ENCODE measurements at places on chromosomes 16 and 17.
A peak's percentile ranks its signal among the peaks of the same experiment; 100 is the strongest.

DNA sequence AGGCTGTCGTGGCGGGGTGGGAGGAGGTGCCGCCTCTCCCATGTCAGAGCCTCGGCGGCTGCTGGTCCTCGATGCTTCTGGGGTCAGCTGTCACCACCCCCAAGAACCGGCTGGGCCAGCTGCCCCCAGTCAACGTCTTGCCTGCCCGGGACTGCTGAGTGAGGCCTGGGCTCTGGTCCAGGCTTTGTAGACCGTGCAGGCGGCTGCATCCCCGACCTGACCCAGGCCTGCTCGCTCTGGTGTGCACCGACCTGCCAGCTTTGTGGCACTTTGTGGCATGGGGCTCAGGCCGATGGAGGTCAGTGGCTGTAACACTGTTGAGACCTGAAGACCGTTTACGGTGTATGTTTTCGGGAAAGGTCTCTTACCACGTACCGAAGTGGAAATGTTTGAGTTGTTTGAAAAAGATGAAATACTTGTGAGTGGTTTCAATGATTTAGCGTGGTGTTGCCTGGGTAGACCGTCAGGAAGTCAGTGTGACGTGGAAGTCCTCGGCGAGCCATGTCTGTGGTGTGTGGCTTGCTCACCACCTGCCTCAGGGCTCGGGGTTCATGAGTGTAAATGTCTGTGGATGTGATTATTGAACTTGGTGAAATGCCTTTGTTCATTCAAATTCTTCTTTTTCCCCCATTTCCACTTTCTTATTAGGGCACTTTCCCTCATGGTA, 53.2 kb upstream of the ZNF750 start:
- DNase-seq = peak; percentile 71

GRCh38 chr16:25051406-25052150, 36.4 kb upstream of the ARHGAP17 start:
- DNase-seq = peak; percentile 46

DNA sequence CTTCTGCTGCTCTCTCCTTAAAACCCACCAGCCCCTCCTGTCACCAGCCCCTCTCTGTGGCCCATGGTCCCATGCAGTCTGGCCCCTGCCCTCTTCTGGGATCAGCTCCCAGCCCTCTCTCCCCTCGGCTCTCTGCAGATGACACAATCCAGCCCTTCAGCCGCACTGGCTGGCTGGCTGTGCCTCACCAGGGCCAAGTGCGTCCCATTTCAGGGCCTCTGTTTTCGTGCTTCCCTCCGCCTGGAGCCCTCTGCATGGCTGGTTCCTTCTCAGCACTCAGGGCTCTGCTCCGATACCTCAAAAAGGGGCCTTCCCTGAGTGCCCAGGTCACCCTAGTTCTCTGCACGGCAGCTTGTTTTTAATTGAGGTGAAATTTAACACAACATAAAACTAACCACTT, 124.3 kb downstream of the SOCS1 start:
- no peak for DNase-seq

- no peak for DNase-seq
These were observed 361.6 kb downstream of the GRIN2A start for GRCh38 chr16:9820476-9821246.

DNA sequence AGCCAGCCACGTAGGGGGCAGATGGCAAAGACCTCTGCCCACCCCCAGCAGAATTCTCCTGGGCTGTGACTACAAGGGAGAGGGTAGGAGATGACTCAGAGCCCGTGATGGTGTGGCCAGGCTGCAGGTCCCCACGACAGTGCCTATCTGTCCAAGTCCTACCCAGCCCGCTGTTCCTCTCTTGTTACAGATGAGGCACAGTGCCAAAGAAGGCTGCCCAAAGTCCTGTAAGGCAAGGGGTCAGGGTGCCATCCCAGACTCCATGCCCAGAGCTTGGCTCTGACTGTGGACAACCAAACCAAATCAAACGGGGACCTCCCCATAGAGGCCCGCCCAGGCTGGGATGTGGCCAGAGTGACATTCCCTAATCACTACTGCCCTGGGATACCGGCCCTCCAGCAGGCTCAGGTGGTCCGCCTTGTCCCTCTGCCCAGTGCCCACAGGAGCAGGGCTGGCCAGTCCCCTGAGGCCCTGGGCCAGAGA, 12.6 kb upstream of the BCAR1 start:
- DNase-seq = no peak

DNA sequence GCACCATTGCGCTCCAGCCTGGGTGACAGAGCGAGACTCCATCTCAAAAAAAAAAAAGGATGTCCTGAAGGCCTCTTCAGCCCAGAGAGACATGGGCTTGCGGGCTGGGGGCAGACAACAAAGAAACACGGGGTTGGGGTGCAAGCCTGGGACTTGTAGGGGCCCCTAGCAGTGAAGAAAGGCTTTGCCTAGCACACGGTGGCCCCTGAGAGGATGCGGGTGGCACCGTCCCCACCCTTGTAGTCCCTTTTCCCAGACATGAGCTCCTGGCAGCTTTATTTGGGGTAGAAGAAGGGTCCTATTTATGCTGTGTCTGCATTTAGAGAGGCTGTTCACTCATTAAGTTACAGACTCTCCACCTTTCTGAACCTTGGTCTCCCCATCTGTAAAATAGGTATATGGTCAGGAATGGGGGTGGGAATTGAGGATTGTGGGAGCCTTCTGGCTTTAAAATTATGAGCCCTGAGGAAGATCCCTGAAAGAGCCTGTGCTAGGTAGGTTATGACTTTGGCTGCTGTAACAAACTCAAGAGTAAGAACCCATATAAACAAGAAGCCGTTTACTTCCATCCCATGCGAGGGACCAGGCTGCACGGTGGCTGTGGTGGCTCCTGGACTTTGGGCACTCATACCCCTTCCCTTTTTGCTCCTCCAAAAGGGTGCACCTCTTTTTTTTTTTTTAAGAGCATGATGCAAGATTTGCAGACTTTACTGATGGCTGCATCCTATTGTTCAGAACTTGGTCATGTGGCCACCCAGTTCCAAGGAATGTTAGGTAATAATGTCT, 20.6 kb upstream of the ADGRG1 start:
- peak; percentile 4 for DNase-seq

DNA sequence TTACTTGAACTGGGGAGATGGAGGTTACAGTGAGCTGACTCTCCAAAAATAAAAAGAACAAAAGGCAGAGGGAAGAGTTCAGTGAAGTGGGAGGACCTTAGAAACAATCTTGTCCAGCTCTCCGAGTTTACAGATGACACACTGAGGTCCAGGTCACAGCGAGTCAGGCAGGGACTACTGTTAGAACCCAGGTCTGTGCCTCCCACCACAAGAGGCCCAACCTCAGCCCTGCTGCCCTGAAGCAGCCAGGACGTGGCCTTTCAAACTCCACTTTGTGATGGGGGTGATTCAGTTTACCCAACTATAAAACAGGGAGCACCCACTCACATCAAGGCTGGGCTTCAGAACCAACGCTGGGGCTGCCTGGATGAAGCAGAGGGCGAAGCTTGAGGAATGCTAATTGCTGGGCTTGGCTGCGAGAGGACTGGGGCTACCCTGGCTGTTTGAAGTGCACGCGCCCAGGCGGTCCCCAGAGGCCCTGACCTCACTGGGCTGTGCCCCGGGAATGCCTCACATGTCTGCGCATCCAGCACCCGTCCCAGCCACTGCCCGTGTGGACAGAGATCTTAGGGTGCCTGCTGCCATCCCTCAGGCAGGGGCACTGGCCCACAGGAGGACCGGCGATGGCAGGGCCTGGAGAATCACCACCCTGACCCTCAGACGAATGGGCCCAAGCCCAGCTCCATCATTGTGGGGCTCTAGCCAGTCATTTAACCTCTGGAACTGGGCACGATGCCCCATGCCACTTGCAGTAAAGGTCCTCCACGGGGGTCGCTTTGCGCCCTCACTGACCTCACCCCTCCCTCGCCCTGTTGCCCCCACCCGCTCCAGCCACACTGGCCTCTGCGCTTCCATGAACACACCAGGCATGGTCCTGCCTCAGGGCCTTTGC, 11.4 kb downstream of the SLC5A10 start:
- peak; percentile 22 for DNase-seq

DNA sequence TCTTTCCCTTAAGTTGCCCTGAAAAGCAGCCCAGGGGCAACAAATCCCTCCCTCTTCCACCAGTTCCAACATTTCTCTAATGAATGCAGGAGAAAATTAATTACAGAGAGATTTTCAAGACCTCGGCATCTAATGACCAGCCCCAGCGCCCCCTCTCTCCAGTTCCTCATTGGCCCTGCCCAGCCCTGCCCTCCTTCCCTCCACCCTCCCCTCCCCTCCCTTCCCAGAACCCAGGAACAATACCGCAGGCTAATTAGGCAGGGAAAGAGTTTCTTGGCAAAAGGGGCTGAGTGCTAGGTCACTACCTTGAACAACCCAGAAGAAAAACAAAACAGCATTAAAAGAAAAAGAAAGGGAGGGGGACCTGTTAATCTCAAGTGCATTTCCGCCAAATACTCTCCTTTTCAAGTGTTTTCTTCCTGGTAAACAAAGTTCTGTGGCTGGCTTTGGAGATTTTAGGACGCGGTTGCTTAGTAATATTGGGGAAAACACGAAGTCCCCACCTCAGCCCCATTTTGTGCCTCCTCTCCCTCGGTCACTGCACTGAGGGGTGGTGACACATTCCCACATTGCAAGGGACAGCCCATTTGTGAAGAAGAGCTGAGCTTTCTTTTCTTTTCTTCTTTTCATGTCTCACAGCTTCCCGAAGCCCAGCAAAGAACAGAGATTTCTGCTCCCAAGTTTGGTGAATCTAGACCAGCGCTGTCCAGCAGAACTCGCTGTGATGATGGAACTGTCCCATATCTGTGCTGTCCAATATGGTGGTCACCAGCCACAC, 215.4 kb downstream of the SOX9 start:
- no peak for DNase-seq

- no peak for DNase-seq
These were observed 21.8 kb upstream of the NAGLU start for GRCh38 chr17:42514279-42514678.

DNA sequence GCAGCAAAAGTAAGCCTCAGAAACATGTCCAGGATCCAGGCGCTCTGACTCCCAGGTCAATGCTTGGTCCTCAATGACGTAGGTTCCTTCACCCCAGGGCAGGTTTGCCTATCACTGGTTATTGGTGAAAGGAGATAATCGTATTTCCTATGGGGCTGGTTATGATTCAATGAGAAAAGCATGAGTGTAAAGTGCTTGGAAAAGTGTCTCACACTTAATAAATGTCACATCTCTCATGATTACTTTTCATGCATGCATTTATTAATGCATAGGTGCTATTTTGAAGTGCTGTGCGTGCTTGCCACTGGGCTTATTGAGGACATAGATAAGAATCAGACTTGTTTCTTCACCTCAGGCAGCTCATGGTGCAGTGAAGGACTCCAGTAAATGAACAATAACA, 10.4 kb upstream of the CDH13 start:
- no peak for DNase-seq

DNA sequence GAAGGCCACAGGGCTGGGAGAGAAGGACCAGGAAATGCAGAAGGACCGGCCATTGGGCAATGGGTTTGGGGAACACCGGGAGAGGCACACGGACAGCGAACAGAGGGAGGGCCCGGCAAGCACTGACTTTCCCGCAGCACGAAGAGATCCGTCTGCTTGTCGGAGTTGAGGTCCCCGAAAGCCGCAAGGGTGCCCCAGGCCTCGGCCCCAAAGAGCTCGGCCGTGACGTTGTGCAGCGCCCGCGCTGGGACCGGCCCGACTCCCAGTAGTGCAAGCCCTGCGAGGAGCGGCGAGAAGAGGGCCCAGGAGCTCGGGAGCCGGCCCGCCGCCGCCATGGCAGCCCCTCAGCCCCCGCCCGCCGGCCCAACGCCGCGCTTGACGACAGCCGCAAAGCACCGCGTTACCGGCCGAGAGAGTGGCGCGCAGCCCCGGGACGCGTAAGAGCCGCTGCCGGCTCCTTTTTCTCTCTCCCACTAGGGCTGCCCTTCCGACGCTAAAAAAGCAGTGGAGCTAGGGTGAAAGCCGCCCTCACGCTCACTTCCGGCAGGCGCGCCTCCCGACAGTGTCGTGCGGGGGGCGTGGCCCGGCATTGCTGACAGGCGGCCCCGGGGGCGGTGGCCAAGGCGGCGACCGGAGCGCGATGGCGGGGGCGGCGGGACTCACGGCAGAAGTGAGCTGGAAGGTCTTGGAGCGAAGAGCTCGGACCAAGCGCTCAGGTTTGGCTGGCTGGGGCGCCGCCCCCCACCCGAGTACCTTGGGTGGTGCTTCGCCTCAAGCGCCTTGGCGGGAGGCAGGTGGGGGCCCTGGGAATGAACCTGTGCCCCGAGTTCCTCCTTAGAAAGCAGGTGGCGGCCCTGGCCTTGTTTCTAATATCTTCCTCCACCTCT, at the start of the genes ITFG1 and PHKB:
ITFG1 (minus strand) TSS at position 353 of the 887 bp plus-strand sequence; CDS start at position 335, 18 bp downstream.
PHKB (plus strand) TSS at position 621 of the 887 bp plus-strand sequence; CDS start at position 641, 20 bp downstream.
- DNase-seq = peak; percentile 97

GRCh38 chr16:11256661-11257130, 692 bp upstream of the SOCS1 start:
- peak; percentile 65 for DNase-seq

DNA sequence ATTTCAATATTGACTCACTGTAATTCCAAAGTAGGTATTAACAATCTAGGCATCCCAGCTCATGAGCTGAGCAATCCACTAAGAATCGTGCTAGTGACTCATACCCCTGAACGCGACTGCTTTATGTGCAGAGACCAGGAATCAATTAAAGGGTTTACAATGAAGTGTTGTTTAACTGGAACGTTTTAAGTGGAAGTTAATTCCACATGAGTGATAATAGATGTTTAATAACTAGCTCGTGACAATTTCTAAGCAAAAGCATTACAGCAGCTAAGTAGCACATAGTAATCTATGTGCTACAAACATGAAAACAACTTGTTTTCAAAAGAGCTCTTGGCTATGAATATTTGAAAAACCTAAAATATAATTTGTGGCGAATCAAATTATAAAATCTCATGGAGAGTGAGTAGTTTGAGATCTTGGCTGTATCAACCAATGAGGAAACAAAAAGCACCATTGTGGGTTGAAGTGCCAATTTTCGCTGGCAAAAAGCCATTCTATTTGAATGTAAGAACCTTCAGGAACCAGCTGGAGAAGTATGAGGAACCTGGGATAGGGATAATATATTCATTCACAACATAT, 9.4 kb downstream of the GJC1 start:
- no peak for DNase-seq

DNA sequence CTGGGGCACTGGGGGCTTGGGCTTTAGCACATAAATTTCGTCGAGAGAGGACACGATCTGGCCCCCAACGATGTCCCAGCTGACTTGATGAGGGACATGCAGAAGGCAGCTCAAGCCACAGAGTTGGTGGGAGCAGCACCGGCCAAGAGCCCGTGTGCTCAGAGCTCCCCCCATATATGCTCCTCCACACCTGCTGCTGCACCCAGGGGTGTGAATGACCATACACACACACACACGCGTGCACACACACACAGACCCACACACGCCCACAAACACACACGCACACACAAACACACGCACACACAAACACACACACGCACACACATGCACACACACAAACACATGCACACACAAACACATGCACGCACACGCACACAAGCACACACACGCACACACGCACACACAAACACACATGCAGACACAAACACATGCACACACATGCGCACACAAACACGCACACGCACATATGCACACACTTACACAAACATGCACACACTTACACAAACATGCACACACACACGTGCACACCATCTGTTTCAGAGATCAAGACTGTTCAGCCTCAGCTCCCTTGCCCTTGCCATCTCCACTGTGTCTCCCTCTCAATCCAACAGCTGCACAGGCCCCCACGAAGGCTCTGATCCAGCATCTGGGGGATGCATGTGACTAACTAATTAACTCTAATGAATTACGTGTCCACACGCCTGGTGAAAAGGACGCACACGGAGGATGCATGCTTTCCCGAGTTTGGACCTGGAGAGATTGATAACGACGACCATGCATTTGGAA, 85.6 kb upstream of the TNRC6C start:
- no peak for DNase-seq

GRCh38 chr16:16183562-16183961, 39.7 kb downstream of the ABCC6 start:
- DNase-seq = peak; percentile 11

Data from activated CD4-positive, alpha-beta T cell treated with anti-CD3 and anti-CD28 coated beads for 36 hours (primary cell).